Brain (organoid and tissue), 16 donors: ENCODE measurements at places on chromosomes 4 and X.

DNA sequence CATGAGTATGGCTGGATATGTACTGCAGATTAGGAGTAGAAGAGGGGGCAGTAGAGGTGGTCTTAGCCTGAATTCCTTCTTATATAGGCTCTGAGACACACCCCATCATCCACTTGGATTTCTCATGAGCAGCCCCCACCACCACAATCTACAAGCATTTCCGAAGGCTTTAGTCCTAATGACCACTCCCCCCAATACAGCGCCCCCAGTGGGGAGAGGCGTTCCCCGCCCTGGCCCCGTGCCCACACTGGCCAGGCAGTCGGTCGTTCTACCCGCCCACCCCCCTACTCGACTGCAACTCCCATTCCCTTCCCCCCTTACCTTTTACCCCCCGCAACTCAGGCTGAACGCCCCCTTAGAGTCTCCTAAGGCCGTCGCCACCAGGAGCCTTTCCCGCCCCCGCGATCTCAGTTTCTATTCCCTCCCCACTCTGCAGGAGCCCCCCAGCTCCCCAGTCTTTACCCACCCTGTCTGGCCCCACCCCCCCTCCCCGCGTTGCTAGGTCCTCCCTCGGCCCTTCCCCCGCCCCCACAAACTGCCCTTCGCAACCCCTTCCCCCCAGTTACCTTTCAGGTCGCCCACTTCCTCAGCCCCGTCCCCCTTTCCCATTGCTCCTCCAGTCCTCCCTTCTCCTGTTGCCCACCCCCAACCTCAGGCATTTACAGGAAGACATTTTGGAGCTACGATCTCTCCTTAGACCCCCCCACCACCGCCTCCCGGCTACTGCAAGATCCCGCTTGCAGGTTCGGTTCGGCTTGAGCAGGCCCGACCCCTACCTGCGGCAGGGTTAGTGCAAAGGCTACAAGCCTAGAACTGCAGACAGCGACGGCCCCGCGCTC, 468 bp downstream of the ZMYM3 start:
- peak; percentile 56 for DNase-seq

DNA sequence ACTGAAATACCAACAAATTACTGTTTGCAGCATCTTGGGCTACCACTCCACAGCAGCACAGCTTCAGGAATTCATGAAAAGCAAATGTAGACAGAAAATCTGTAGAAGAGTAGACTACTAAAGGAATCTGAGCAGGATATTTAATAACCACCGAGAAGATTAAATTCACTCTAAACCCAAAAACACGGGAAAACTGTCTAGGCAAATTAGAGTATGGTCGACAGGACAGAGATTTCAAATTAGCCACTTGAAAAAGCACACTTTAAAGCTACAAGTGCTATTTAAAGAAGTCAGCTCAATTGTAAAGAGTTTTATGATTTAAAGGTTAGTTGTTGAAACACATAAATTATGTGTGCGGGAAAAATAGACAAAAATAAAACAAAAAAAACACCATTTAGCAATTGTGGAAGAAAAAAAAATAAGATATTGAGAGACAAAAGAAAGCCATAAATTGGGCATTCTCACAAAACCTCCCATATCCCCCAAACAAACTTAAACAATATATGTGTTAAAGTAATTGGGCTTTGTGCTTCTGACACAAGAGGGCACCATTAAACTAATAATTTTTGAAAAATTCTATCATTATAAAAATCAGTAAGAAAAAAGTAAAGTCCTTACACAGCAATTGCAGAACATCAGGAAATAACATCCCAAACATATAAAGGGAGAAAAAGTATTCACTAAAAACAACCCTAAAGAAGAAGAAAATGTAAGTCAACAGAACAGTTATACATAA, 880.8 kb downstream of the TECRL start:
- DNase-seq, result peak; percentile 29

DNA sequence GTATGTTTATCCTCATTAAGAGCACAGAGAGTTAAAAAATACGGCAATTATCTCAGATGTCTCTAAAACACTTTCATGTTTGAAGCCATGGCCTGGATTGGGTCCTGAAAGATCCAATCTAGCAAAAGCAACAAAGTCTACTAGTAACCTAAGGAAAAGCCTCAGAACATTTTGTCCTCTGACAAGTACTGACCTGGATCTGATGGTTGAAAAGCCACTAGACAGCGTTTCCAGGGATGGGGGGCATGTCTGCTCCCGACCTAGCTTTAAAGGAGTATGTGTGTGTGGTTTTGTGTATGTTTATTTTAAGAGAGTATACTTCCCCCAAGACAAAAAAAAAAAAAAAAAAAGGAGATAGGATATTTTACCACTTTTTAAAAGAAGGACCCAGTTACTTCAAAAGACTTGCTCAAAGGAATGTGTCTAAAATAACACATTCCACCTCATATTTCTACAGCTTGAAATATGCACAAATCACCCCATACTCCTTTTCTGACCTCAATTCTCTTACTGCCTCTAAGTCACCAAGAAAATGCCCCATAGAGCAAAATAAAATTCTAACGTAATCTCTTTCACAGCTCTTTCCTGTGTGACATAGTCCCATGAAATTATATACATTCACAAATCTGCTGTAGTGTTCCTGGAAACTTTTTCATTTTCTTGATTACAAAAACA, 189.0 kb upstream of the TTC29 start:
- DNase-seq, result no peak

- no peak for DNase-seq
These were observed 155.0 kb downstream of the AMMECR1 start for GRCh38 chrX:110162867-110163266.

DNA sequence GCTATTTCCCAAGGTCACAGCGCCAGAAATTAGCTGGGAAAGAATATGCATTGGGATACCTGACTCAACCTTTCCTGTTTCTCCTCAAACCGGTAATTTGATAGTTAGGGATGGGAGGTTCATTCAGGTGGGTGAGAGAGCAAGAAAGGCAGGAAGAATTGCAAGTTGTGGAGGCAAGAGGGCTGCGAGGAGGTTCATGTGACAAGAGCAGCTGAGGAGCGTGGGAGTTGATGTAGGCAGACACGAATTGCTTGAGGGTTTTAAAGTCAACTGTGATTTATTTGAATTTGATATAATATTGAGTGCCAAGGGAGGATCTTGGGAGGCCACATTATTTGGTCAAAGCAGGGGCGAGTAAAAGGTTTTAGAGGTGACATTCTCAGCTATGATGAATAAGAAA, 329.0 kb downstream of the STIM2 start:
- no peak for DNase-seq

- peak; percentile 11 for DNase-seq
These were observed 144.3 kb upstream of the NDST3 start for GRCh38 chr4:117889978-117890377.
